Neural progenitor cell (in vitro differentiated cells): ENCODE measurements at places on chromosomes 3 and 15. TPM values are rescaled to one million over a fixed set of nuclear protein-coding genes. Genes with fewer than 3 reads are reported as not detected.
A peak's percentile ranks its signal among the peaks of the same experiment; 100 is the strongest.

GRCh38 chr15:41860049-41860828, 21.6 kb downstream of the PLA2G4B start:
- no peak overlapping the region for H3K4me3 ChIP-seq
- peak; percentile 51 for DNase-seq
- no peak overlapping the region for H3K27ac ChIP-seq
- no peaks in the 10 kb centered on the region for H3K27me3 ChIP-seq
- peaks cover 12% of the 10 kb centered on the region for H3K4me1 ChIP-seq
- no peaks in the 10 kb centered on the region for H3K36me3 ChIP-seq

- H3K27ac ChIP-seq: no peak overlapping the region
- H3K36me3 ChIP-seq: no peaks in the 10 kb centered on the region
- H3K4me3 ChIP-seq: no peak overlapping the region
- H3K27me3 ChIP-seq: peaks cover 30% of the 10 kb centered on the region
- H3K4me1 ChIP-seq: peaks cover 39% of the 10 kb centered on the region
Observed at GRCh38 chr3:133890972-133891644, 4.6 kb downstream of the RAB6B start.

- no peak overlapping the region for H3K27ac ChIP-seq
- H3K4me1 ChIP-seq: no peaks in the 10 kb centered on the region
- H3K4me3 ChIP-seq: no peak overlapping the region
- no peaks in the 10 kb centered on the region for H3K36me3 ChIP-seq
- DNase-seq: no peak
Observed at GRCh38 chr3:72520690-72521308, 327.4 kb downstream of the SHQ1 start.

GRCh38 chr3:16048435-16049318, 125.8 kb upstream of the GALNT15 start:
- DNase-seq: peak; percentile 67
- H3K27ac ChIP-seq: no peak overlapping the region
- no peaks in the 10 kb centered on the region for H3K27me3 ChIP-seq
- no peak overlapping the region for H3K4me3 ChIP-seq

DNA sequence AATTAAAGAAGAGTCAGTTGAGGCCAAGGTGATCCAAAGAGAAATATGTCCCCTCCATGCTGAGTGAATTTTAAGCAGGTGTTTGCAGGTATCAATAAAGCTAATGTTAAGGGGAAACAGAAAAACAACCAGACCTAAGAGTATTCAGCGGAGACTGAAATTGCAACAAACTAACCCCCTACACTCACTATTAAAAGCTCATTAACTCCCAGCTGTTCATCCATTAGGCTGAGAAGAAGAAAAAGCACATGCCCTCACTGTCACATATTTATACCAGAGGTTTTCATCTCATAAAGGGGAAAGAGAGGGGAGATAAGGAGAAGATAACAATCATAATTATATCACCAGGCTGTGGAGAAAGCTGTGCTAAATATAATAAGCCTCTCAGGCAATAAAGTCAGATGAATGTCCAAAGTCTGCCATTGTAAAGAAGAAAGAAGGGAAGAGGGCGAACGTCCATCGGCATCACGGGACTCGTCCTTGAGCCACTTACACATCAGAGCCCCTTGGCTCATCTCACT, 145.2 kb downstream of the TAFA4 start:
- no peak overlapping the region for H3K27ac ChIP-seq
- H3K4me3 ChIP-seq: no peak overlapping the region
- no peak for DNase-seq
- no peaks in the 10 kb centered on the region for H3K36me3 ChIP-seq
- no peaks in the 10 kb centered on the region for H3K27me3 ChIP-seq
- peaks cover 3% of the 10 kb centered on the region for H3K4me1 ChIP-seq

DNA sequence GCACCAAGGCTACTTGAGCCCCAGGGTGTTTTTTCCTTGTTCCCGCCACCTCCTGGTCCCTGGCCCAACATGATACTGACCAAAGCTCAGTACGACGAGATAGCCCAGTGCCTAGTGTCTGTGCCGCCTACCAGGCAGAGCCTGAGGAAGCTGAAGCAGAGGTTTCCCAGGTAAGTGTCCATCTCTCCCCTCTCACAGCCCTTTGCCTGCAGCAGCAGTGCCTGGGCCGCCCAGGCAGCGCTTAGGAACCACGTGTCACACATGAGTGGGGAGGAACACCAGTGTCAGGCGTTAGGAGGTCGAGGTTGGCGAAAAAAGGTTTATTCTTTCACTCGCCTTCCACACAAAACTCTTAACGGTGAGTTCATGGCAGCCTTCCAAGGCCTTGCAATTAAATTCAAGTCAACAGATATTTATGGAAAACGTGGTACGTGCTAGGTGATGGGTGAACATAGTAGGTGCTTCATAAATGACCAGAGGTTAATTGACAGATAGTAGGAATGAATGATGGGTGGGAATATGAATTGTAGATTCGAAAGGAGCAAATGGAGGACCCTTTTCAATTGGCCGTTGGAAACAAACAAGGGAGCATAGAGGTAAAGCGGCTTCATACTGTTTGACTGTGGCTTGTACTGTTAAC, 486 bp downstream of the CDIN1 start:
- H3K27me3 ChIP-seq: no peaks in the 10 kb centered on the region
- peak overlapping the region; percentile 66 for H3K4me3 ChIP-seq

ARGFX gene
- not detected in 2 replicates for total RNA-seq
